Naive thymus-derived CD8-positive, alpha-beta T cell (primary cell): ENCODE measurements at places on chromosomes 3 and 15.

GRCh38 chr3:25465266-25465860, 37.3 kb downstream of the RARB start:
- H3K27me3 ChIP-seq = peaks cover 2% of the 10 kb centered on the region
- H3K36me3 ChIP-seq = no peaks in the 10 kb centered on the region
- H3K4me3 ChIP-seq = no peak overlapping the region
- peaks cover 2% of the 10 kb centered on the region for H3K4me1 ChIP-seq
- H3K27ac ChIP-seq = no peak overlapping the region

GRCh38 chr15:75121491-75121890, 80.2 kb upstream of the C15orf39 start:
- H3K4me1 ChIP-seq = peaks cover 17% of the 10 kb centered on the region
- DNase-seq = no peak
- H3K36me3 ChIP-seq = no peaks in the 10 kb centered on the region

- no peak overlapping the region for H3K4me3 ChIP-seq
- H3K27me3 ChIP-seq = no peaks in the 10 kb centered on the region
- no peaks in the 10 kb centered on the region for H3K4me1 ChIP-seq
- H3K36me3 ChIP-seq = no peaks in the 10 kb centered on the region
Observed at GRCh38 chr3:8760506-8760905, 8.9 kb downstream of the OXTR start.

DNA sequence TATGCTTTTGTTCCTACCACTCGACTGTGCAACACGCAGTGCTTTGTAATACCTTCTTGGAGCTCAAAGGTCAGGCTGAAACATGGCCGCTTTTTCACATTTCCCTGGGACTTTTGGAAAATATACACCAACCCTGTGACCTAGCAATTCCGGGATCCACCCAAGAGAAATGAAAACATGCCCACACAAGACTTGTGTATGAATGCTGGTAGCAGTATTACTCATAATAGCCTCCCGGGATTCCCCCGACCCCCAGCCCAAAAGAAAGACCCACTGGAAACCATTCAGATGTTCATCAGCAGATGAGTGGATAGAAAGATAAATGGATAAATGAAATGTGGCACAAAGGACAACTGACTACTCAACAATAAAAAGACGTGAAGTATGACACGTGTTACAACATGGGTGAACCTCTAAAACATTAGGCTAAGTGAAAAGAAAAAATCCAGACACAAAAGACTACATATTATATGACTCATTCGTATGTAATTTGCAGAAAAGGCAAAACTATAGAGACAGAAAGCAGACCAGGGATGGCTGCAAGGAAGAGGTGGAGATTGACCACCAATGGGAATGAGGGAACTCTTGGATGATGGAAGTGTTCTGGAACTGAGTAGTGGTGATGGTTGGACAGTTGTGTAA, 104.1 kb downstream of the PGPEP1L start:
- H3K36me3 ChIP-seq = peaks cover 44% of the 10 kb centered on the region
- no peaks in the 10 kb centered on the region for H3K27me3 ChIP-seq
- no peak overlapping the region for H3K27ac ChIP-seq

DNA sequence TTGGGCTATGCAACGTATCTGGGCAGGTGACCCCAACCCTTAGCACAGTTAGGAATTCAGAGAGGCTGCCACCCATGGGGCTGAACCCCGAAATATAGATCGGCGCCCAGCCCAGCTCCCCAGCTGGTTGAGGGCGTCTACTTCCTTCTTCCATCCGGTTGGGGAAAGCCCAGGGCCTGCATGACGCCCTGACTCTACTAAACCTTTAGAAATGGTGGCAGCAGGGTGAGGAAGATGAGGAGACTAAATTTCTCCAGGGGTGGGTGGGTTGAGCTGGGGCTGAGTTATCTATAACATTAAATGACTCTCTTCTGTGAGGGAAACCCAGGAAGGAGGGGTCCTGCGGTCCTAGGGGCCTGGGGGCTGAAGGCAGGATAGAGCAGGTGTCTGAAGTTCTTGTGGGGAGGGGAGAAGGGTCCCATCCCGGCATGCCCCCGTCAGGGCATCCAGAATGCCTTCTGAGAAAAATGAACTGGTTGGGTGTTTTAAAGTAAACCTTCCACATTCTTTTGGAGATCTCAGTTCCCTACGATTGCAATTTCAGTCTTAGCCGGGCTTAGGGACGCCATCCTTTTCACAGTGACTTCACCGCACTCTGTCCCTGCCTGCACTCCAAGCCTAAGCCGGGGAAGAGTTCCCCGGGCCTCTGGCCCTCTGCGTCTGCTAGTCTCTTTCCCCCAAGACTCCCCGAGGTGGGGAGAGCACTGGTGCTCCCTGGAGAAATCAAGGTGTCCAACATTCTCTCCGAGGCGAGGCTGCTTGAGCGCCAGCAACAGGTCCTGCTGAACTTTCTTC, 28.5 kb downstream of the NR2F2 start:
- no peak overlapping the region for H3K27ac ChIP-seq
- H3K4me3 ChIP-seq = peak overlapping the region; percentile 98
- peaks cover 53% of the 10 kb centered on the region for H3K27me3 ChIP-seq
- DNase-seq = no peak
- H3K4me1 ChIP-seq = peaks cover 29% of the 10 kb centered on the region
- peaks cover 8% of the 10 kb centered on the region for H3K36me3 ChIP-seq

DNA sequence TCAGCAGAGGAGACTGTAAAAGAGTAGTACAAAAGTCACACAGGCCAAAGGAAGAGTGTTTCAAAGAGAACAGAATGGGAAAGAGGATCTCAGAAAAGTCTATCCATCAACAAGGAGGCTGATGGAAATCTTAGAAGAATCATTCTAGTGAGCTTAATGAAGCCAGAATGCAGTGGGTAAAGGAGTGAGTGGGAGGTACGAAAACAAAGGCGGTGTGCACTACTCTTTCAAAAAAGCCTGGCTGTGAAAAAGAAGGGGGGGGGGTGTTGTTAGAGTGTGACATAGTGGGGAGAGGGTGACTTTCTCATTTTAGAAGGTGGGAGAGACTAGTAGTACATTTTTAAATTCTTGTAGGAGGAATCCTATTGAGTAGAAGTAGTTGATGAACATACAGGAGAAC, 11.7 kb downstream of the PAQR9 start:
- no peaks in the 10 kb centered on the region for H3K36me3 ChIP-seq
- peaks cover 48% of the 10 kb centered on the region for H3K27me3 ChIP-seq
- H3K27ac ChIP-seq = no peak overlapping the region
- DNase-seq = no peak
- H3K4me3 ChIP-seq = no peak overlapping the region

DNA sequence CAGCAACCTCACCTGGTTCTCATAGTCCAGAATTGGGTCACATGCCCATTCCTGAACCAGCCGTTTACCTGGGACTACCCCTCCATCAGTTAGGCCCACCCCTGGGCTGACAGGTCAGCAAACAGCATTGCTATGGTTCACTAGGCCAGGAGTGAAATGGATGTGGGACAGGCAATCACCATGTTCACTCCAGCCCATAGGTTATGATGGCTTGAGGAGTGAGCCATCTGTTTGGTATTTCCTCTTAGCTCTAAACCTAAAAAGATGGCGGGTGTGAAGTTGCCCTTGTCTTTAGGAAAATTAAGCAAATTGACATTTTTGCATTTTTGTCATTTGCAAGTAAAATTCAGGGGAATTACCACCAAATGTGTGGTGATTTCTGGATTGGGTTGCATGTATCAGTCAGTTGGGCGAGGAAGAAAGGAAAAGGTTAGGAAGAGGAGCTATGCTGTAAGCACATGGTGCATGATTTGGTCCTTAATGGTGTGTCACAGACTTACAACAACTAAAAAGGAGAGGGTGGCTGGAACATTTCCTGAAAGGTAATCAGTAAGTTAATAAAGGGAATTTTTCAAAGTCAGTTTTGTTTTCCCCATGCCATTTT, 17.2 kb downstream of the NXPE3 start:
- peak overlapping the region; percentile 77 for H3K27ac ChIP-seq
- no peak for DNase-seq
- no peak overlapping the region for H3K4me3 ChIP-seq
- peaks cover 34% of the 10 kb centered on the region for H3K4me1 ChIP-seq

DNA sequence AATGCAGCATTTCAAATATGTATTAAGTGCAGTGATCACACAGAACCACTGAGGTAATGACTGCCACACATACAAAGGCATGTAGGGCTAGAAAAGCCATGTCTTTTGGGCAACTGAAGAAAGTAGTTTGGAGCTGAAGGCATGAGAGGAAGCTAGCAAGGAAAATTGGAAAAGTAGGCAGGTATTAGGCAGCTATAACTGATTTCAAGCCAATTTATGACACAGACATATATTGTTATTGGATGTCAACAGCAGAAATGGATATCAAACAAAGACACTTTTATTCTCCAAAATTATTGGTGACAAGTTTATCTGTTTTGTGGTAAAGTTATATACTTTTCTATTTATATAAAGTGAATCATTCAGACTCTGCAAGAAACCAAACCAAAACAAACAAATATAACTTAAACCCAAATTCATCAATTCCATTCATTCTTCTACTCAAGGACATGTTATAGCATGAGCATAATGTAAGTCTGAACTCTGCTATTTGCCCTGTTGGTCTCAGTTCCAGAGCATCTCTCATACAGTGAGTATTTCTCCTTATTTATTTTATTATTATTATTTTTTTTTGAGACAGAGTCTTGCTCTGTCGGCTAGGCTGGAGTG, 307.4 kb upstream of the COL8A1 start:
- no peaks in the 10 kb centered on the region for H3K4me1 ChIP-seq
- no peaks in the 10 kb centered on the region for H3K27me3 ChIP-seq
- DNase-seq = no peak
- no peak overlapping the region for H3K4me3 ChIP-seq
- no peak overlapping the region for H3K27ac ChIP-seq
- no peaks in the 10 kb centered on the region for H3K36me3 ChIP-seq

- no peak for DNase-seq
- H3K27ac ChIP-seq = no peak overlapping the region
- H3K36me3 ChIP-seq = no peaks in the 10 kb centered on the region
- H3K4me1 ChIP-seq = no peaks in the 10 kb centered on the region
- no peak overlapping the region for H3K4me3 ChIP-seq
- peaks cover 11% of the 10 kb centered on the region for H3K27me3 ChIP-seq
Observed at GRCh38 chr15:95226835-95227234, 995.5 kb downstream of the MCTP2 start.

DNA sequence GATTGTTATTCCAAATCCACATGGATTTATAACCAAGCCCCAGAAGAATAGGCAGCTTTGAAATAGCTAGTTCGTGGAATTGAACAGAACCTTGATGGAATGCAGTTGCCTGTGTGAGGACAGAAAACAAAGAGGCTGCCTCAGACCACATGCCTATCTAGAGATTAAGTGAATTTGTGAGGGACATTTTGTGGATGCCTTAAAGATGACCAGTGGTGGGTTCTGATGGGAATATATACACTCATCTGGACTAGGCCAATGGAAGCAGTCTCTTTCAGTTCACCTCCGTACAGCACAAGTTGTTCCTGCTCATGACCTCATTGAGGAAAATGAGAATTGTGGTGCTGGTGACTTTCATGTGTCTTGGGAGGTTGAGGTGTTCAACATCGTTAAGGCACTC, 63.2 kb upstream of the PYDC2 start:
- no peaks in the 10 kb centered on the region for H3K36me3 ChIP-seq
- H3K4me3 ChIP-seq = no peak overlapping the region
- no peak for DNase-seq
- H3K4me1 ChIP-seq = no peaks in the 10 kb centered on the region
- no peaks in the 10 kb centered on the region for H3K27me3 ChIP-seq

DNA sequence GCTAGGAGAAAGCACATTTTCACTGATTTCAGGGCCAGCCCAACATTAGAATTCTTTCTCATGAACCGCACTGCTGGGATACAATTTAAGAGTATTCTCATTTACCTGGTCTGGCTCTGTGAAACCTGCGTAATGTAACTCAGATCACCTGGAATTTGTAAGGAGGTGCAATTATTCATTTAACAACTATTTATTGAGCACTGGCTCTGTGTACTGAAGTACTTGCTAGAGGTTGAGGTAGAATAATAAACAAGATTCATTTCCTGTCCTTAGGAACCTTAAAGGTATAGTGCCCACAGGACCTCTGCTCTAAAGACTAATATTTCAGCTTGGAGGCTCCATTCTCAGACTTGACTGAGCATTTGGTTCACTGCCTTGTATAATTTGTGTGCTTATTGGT, 242.2 kb upstream of the ZPLD1 start:
- H3K27me3 ChIP-seq = peaks cover 1% of the 10 kb centered on the region
- DNase-seq = no peak
- H3K4me3 ChIP-seq = no peak overlapping the region

DNA sequence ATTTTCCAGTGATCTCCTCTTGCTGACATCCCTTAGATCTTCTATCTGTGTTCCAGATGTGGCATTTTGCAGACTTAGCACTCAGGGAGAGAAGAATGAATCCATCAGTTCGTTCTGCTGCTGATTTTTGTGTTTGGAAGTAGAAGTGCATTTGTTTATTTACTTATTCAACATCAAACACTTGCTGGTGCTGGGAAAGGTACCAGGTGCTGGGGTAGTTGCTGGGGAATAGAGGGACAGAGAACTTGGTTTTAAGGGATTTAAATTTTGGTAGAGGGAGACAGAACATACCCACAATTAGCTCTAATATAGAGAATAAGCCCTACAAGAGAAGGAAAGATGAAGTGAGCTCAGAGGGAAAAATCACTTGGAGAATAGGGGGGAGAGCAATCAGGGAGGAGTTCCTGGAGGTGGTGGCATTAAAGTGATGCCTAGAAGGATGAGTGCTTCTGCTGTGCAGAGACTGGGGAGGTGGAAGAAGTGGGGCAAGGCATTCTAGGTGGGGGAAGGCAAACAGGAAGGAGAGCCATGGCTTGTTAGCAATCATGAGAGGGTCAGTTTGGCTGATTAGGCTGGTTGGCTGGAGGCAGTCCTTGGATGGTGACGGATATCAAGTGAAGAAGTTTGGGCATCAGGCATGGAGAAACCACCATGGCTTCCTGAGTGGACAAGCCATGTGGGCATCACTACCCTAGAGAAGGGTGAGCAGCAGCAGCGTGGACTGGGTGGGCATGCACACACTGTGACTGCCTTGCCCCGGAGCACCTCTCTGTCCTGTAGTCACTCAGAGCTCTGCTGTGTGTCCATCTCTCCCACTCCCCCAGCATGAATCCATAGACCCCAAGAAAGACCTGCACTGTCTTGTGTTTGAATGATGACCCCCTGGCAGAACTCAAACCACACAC, 197.3 kb downstream of the OPA1 start:
- DNase-seq = no peak
- H3K36me3 ChIP-seq = no peaks in the 10 kb centered on the region
- peaks cover 1% of the 10 kb centered on the region for H3K4me1 ChIP-seq
- no peak overlapping the region for H3K27ac ChIP-seq
- peaks cover 17% of the 10 kb centered on the region for H3K27me3 ChIP-seq
- no peak overlapping the region for H3K4me3 ChIP-seq

GRCh38 chr3:143471705-143472104, 352.1 kb downstream of the CHST2 start:
- no peak overlapping the region for H3K27ac ChIP-seq
- no peak overlapping the region for H3K4me3 ChIP-seq
- H3K4me1 ChIP-seq = no peaks in the 10 kb centered on the region
- no peak for DNase-seq
- H3K27me3 ChIP-seq = no peaks in the 10 kb centered on the region

GRCh38 chr3:182782149-182782548, 11.2 kb upstream of the ATP11B start:
- H3K27ac ChIP-seq = no peak overlapping the region
- no peaks in the 10 kb centered on the region for H3K36me3 ChIP-seq
- peaks cover 7% of the 10 kb centered on the region for H3K27me3 ChIP-seq
- no peak overlapping the region for H3K4me3 ChIP-seq
